ENCODE measurements at places on chromosomes 5 and 9. TPM values are rescaled to one million over a fixed set of nuclear protein-coding genes. Genes with fewer than 3 reads are reported as not detected.
A peak's percentile ranks its signal among the peaks of the same experiment; 100 is the strongest.

DNA sequence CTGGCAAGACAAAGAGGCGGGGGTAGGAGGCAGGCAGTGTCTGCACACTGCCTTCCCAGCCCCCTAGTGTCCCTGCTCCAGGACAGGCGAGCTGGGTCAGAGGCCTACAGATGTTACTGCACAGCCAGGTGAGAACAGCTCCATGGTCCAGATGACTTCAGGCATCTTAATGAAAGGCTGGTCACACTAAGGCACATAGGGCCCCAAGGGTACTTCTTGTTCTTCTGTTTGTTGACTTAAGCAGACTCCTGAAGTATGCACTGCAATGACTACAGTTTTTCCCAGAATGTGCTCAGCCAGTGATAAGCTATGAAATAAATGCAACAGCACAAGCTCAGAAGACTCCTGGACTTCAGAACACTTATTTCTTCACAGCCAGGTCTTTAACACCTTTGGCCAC is 27.4 kb downstream of the ATPSCKMT start:
- no peak overlapping the region for H3K4me3 ChIP-seq
- H3K4me1 ChIP-seq = no peaks in the 10 kb centered on the region
- H3K27me3 ChIP-seq = no peaks in the 10 kb centered on the region
- H3K36me3 ChIP-seq = peaks cover 1% of the 10 kb centered on the region
- no peak for DNase-seq

GRCh38 chr5:78399116-78399515 is 38.7 kb downstream of the SCAMP1 start:
- DNase-seq = no peak
- no peaks in the 10 kb centered on the region for H3K4me1 ChIP-seq
- H3K4me3 ChIP-seq = no peak overlapping the region

DNA sequence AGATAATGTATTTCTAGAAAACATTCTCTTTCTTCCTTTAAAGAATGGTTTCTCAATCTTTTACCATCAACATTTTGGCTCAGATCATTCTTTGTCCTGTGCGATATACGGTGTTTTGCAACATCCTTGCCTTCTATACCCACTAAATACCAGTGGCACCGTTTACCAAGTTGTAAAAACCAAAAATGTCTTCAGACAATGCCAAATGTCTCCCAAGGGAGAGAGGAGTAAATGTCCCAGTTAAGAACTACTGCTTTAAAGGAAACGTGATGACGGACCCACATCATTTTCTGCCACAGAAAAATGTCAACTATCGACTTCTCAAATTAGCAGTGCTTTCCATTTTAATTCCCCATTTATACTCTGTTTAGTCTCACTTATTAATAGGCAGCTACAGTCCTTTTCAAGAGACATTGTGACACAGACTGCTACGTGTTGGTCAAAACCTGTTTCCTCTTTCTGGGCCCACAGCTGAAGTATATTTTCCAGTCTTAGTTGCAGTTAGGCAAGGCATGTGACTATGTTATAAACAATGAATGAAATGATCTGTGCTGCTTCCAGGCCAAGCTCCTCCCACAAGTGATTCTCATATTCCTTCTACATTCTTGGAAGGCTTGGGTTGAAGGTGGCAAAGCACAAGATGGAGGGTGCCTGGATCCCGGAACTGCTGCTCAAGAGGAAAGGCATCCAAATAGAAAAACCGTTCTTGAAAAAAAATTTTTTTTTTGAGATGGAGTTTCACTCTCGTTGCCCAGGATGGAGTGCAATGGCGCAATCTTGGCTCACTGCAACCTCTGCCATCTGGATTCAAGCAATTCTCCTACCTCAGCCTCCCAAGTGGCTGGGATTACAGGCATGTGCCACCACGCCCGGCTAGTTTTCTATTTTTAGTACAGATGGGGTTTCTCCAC is 8.8 kb downstream of the PRXL2C start:
- DNase-seq = no peak
- H3K4me3 ChIP-seq = no peak overlapping the region
- no peak overlapping the region for H3K27ac ChIP-seq
- H3K27me3 ChIP-seq = no peaks in the 10 kb centered on the region
- H3K36me3 ChIP-seq = peaks cover 5% of the 10 kb centered on the region

DNA sequence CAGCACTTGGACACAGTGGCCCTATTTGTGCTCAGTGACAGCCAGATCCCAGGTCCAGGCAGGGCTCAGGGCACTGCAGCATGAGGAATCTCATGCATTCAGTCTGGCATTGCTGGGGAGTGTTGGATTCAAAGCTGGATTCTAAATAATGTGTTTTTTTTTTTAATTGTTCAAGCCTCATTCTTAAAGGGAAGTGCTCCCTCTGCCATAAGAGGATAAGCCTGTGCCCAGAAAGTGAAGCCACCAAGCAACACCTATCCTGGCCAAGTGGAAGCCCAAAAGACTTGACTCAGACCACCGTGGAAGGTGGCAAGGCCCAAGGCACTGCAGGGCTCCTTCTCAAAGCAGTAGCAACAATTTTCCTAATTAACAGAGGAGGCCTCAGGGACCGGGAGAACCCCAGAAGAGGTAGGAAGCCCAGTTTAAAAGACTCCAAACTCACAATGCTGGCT is 135.6 kb downstream of the ACTL7B start:
- H3K36me3 ChIP-seq = no peaks in the 10 kb centered on the region
- H3K4me3 ChIP-seq = no peak overlapping the region
- no peak for DNase-seq
- H3K4me1 ChIP-seq = no peaks in the 10 kb centered on the region
- no peaks in the 10 kb centered on the region for H3K27me3 ChIP-seq

- H3K36me3 ChIP-seq = peaks cover 1% of the 10 kb centered on the region
- H3K4me1 ChIP-seq = no peaks in the 10 kb centered on the region
- H3K27me3 ChIP-seq = no peaks in the 10 kb centered on the region
- peak within 1 kb of the TSS; percentile 76 for H3K4me3 ChIP-seq
Observed at GRCh38 chr9:87725900-87726709, at the start of gene CTSL. CTSL (plus strand) TSS chr9:87726119; CDS start chr9:87727604, 1,485 bp downstream.

DNA sequence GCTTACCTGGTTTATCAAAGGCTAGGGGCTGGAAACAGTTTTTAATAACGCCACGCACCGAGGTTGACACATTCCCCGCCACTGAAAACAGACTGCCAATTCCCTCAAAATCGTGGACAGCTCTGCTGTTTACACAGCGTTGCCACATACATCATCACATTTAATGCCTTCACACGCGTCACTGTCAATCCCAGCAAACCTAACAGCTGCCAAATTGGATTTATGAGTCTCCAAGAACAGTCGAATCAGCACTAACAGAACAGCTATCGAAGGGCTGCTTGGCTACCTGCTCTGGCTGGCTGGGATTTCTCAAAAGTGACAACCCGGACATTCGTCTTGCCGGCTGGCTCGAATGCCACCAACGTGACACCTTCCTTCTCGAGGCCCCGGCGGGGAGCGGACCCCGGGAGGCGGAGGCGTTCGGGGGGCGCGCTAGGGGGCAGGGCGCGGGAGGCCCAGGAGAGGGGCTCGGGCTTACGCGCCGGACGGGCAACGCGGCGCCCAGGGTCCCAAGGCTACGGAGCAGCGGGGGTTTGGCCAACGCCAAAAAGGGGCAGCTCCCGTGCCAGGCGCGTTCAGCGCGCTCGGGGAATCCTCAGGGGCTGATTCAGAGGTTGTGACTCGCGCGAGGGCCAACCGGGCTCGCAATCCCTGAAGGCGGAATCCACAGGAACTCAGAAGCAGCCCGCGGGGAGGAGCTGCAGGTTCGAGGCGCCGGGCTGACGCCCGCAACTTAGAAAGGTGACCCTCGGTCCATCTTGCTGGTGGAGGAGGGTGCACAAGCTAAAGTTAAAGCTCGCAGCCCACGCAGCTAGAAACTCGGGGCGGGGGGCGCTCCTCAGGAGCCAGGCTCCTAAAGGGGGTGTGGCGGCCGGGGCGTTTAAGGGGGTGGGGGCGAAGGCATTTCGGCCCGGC is 1.2 kb downstream of the CDC14B start:
- H3K4me1 ChIP-seq = peaks cover 3% of the 10 kb centered on the region
- peak overlapping the region; percentile 99 for H3K27ac ChIP-seq
- DNase-seq = peak; percentile 36
- peak overlapping the region; percentile 77 for H3K4me3 ChIP-seq
- H3K36me3 ChIP-seq = no peaks in the 10 kb centered on the region
- H3K27me3 ChIP-seq = no peaks in the 10 kb centered on the region

- H3K27me3 ChIP-seq = no peaks in the 10 kb centered on the region
- no peaks in the 10 kb centered on the region for H3K36me3 ChIP-seq
- H3K27ac ChIP-seq = peak overlapping the region; percentile 17
- DNase-seq = no peak
- no peak overlapping the region for H3K4me3 ChIP-seq
Observed at GRCh38 chr5:95644351-95645042, 2.1 kb upstream of the RFESD start.

DNA sequence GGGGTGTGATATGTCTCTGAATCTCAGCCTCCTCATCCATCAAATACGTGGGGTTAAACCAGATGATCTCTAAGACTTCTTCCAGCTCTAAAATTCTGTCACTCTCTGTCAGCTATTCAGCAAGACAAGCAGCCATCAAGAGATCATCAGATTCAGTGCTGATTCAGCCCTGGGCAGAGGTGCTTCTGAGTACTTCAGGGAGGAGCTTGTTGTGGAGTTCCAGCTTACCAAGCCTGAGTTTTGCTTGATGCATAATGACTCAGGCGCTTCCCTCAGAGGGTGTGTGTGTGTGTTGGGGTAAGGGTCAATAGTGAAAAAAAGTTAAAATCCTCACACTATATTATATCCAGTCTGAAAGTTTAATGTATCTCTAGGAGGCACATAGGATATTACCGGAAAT is 29.6 kb upstream of the TAF1L start:
- H3K4me1 ChIP-seq = no peaks in the 10 kb centered on the region
- no peaks in the 10 kb centered on the region for H3K27me3 ChIP-seq
- no peaks in the 10 kb centered on the region for H3K36me3 ChIP-seq
- no peak overlapping the region for H3K27ac ChIP-seq

FAM78A gene
- 6.6 TPM for total RNA-seq

GRCh38 chr5:134459010-134459403 is 47.3 kb upstream of the CDKN2AIPNL start:
- H3K36me3 ChIP-seq = no peaks in the 10 kb centered on the region
- DNase-seq = no peak
- H3K27ac ChIP-seq = no peak overlapping the region
- no peak overlapping the region for H3K4me3 ChIP-seq

GABRA1 gene
- not detected for total RNA-seq

DNA sequence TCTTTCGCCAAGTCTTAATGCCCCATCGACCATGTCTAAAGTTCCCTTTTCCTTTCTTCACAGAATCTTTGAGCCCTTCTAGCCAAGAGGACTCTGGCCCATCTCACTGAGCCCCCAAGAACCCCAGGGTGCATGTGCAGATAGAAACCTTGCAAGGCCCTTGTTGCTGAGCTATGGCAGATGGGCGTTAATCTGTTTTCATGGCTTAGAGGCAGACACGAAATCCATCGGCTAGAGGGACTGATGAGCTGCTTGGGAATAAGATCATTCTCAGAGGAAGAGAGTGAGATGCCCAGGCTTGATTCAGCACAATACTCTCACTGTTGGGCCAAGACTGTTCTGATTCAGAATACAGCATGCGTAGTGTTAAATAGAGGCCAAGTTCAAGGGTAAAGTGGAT is 262.5 kb upstream of the C9orf72 start:
- no peak for DNase-seq
- no peak overlapping the region for H3K27ac ChIP-seq
- no peaks in the 10 kb centered on the region for H3K27me3 ChIP-seq
- H3K4me3 ChIP-seq = no peak overlapping the region
- H3K4me1 ChIP-seq = no peaks in the 10 kb centered on the region

CAAP1 gene
- 13.4 TPM for total RNA-seq

GRCh38 chr5:15420201-15420600 is 79.8 kb upstream of the FBXL7 start:
- H3K4me3 ChIP-seq = no peak overlapping the region
- no peak overlapping the region for H3K27ac ChIP-seq
- H3K27me3 ChIP-seq = no peaks in the 10 kb centered on the region

Measured in liver (tissue), 10 donors.